ENCODE measurements at places on chromosomes 5 and 9.

- DNase-seq, result peak; percentile 13
Observed at GRCh38 chr5:65482736-65483545, 1.2 kb upstream of the ADAMTS6 start.

- DNase-seq, result no peak
Observed at GRCh38 chr5:6302075-6302474, 76.3 kb downstream of the MED10 start.

- peak; percentile 88 for DNase-seq
Observed at GRCh38 chr9:89634995-89635742, 30.4 kb downstream of the GADD45G start.

DNA sequence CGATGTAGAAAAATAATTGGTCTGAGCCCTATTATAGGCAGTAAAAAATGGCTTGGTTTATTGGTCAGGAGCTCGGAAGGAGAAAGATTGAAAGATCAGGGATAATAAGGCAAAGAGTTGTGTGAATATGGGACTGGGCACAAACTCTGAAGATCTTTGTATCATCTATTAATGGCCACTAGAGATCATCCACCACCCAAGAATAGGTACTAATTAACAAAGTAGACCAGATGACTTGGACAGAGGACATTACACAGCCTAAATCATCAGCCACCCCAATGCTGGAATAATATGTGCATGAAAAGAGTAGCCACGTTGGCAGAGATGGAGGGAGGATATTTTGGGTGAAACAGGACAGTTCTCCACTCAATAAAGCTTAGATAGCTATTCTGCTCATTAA is 364.1 kb downstream of the EFNA5 start:
- DNase-seq, result no peak

DNA sequence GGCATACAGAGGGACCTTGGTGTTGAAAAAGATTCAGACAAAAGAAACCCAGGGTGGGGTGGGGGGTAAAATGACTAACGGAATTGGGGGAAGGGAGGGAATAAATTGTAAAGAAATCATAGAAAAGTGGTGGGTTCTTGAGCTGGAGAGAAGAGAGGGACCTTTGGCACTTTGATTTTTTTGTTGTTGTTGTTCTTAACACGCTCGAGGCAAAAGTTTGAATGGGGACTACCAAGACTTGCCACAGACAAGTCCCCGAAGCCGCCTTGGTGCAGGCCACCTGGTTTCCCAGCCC is 616 bp downstream of the VCAN start:
- no peak for DNase-seq

Data from NCI-H1105 (cell line).